ENCODE measurements at places on chromosomes 1 and 21. TPM values are rescaled to one million over a fixed set of nuclear protein-coding genes. Genes with fewer than 3 reads are reported as not detected.
A peak's percentile ranks its signal among the peaks of the same experiment; 100 is the strongest.

GRCh38 chr1:219020386-219020785, 153.3 kb upstream of the LYPLAL1 start:
- H3K27ac ChIP-seq, result no peak overlapping the region
- no peaks in the 10 kb centered on the region for H3K27me3 ChIP-seq
- no peaks in the 10 kb centered on the region for H3K36me3 ChIP-seq
- H3K4me1 ChIP-seq, result no peaks in the 10 kb centered on the region
- no peak for DNase-seq
- H3K4me3 ChIP-seq, result no peak overlapping the region

DNA sequence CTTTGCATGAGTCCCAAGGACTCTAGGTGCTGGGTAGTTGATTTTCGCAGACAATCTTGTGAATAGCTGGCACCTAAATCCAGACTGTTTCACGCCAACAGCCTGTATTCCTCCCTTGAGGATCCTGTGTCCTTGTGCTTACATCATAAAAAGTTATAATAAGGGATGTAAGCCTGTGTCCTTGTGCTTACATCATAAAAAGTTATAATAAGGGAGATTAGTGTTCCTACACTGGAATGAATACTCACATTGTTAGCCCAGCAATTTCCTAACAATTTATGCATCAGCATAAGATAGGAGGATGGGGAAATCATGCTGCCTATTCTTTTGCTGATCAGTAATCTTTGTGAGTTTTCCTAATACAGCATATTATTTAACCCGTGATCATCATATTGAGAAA, 4.0 kb upstream of the HSD3B2 start:
- no peaks in the 10 kb centered on the region for H3K4me1 ChIP-seq
- no peak overlapping the region for H3K4me3 ChIP-seq
- no peak overlapping the region for H3K27ac ChIP-seq
- no peaks in the 10 kb centered on the region for H3K36me3 ChIP-seq

GRCh38 chr1:40399984-40400704, 26.6 kb downstream of the SMAP2 start:
- H3K4me1 ChIP-seq, result no peaks in the 10 kb centered on the region
- H3K27me3 ChIP-seq, result no peaks in the 10 kb centered on the region
- no peak overlapping the region for H3K27ac ChIP-seq
- H3K36me3 ChIP-seq, result no peaks in the 10 kb centered on the region
- no peak for DNase-seq

Gene FCRL2
- 0.29 TPM for total RNA-seq

GRCh38 chr1:20660847-20661206, 342 bp downstream of the DDOST start:
- no peak for DNase-seq
- peak overlapping the region; percentile 65 for H3K4me3 ChIP-seq
- no peak overlapping the region for H3K27ac ChIP-seq

GRCh38 chr21:38965910-38966504, 160.3 kb downstream of the ETS2 start:
- no peaks in the 10 kb centered on the region for H3K36me3 ChIP-seq
- no peak overlapping the region for H3K4me3 ChIP-seq
- no peaks in the 10 kb centered on the region for H3K4me1 ChIP-seq
- H3K27ac ChIP-seq, result no peak overlapping the region
- no peak for DNase-seq

- H3K36me3 ChIP-seq, result no peaks in the 10 kb centered on the region
- no peak overlapping the region for H3K4me3 ChIP-seq
- no peaks in the 10 kb centered on the region for H3K4me1 ChIP-seq
- DNase-seq, result no peak
- H3K27ac ChIP-seq, result no peak overlapping the region
Measured at GRCh38 chr21:32184485-32184884, 94.4 kb downstream of the MIS18A start.

Gene USP16
- total RNA-seq, result 42.8 TPM

- DNase-seq, result no peak
- no peak overlapping the region for H3K27ac ChIP-seq
- H3K4me3 ChIP-seq, result no peak overlapping the region
Measured at GRCh38 chr1:76284842-76285241, 210.3 kb downstream of the ST6GALNAC3 start.

DNA sequence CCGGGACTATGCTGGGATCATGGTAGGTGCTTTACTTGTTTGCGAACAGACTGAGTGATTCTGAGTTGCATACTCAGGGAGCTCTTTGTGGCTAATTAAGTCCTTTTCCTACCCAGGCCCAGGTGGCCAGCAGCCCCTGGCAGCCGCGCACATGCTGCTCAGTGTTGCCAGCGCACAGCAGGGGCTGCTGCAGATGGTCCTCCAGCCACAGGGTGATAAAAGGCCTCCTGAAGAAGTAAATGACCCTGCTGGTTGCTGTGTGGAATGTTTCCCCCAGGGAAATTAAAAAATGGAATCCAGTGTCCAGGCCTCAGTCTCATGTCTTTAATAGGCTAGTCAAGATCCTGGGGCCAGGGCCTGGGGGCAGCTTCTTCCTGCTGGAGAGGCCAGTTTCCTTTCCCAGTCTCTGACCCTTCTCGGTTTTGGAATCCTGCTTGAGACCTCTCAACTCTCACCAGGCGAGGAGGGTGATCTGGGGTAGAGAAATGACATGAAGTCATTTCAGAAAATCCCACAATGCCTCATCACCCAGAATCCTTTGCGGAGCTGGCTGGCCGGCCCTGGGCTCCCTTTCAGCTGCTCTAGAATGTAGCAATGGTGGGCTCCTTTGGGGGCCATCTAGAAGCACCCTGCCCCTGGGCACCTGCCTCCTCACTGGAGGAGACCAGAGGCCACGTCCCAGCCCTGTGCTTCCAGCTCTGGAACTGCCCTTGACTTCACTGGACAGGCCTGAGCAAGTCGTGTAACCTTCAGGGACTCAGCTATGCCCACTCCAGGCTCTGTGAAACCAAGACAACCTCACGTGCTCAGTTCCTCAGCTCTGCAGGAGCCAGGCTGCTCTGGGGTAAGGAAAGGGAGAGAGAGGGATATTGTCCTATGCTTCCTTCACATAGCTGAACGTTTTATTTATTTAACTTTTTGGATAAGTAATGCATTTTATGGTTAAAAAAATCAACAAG, 131.4 kb downstream of the MRPS6 start:
- H3K4me3 ChIP-seq, result no peak overlapping the region
- no peak for DNase-seq
- no peaks in the 10 kb centered on the region for H3K27me3 ChIP-seq
- no peaks in the 10 kb centered on the region for H3K4me1 ChIP-seq
- no peaks in the 10 kb centered on the region for H3K36me3 ChIP-seq
- H3K27ac ChIP-seq, result peak overlapping the region; percentile 46

DNA sequence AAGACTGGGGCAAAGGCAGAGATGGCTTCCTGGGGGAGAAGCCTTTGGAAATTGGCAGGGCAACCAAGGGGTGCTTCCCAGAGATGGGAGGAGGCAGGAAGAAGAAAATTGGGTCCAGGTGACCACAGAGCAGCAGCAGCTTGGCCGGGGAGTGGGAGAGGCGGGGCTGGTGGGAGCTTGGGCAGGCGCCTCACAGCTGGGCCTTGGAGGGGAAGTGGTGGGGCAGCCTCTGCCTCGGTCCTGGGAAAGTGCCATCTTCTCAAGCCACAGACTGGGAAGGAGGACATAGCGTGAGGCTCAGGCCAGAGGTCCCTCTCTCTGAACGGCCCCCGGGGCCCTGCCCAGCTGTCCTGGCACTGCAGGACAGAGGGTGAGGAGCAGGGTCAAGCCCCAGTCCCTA, 24.0 kb upstream of the WASF2 start:
- DNase-seq, result peak; percentile 80
- no peaks in the 10 kb centered on the region for H3K36me3 ChIP-seq
- no peaks in the 10 kb centered on the region for H3K4me1 ChIP-seq
- H3K4me3 ChIP-seq, result no peak overlapping the region

Gene DNALI1
- total RNA-seq, result 6.2 TPM

Gene PLEKHO1
- total RNA-seq, result 146 TPM

All from aorta (tissue), 5 donors.